ENCODE measurements at places on chromosomes 7 and 10.

- H3K4me1 ChIP-seq = peaks cover 25% of the 10 kb centered on the region
- H3K27me3 ChIP-seq = no peaks in the 10 kb centered on the region
- no peaks in the 10 kb centered on the region for H3K36me3 ChIP-seq
- no peak for DNase-seq
These were observed 9.8 kb upstream of the FXYD4 start for GRCh38 chr10:43361547-43362190.

DNA sequence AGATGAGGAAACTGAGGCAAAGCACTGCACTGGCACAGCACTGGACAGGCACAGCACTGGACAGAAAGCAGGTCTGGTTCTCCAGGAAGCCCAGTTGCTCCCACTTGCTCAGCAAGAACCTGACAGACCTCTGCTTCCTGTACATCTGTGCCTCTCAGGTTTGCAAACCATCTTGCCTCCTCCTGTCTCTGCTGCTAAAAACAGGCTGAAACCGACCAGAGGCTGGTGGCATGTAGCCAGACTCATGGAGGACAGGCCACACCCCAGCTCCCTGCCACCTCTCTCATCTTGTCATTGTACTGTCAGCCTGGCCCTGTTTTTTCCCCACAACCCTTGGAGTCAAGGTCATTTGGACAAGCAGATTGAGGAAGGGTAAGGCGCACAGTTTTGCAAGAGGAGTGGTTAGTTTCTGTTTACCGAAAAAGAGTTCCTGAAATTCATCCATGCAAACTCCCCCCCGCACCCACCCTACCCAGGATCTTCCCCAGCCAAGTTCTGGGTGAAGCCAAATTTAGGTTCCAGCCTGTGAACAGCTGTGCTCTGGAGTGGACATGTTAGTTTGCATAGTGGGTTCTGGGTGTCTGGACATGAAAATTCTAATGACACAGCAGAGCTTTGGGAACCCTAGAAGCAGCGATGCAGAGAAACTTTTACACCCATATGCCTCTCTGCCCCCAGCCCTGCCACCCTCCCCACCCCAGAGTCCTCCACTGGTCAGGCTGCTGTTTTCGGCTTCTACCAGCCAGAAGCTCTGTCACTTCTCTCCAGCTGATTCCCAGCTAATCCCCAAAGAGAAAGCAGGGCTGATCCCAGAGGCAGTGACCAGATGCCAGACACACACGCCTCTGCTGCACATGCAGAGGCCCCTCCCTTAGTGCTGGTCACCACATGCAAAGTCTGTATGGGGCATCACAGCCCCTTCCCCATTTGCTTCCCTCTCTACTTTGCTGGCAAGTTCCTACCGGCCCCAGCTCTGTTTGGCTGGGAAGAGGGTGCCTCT lies 8.5 kb upstream of the C10orf105 start:
- peak overlapping the region; percentile 16 for H3K4me3 ChIP-seq
- peaks cover 51% of the 10 kb centered on the region for H3K4me1 ChIP-seq
- DNase-seq = peak; percentile 69
- no peaks in the 10 kb centered on the region for H3K36me3 ChIP-seq
- H3K27ac ChIP-seq = peak overlapping the region; percentile 95

DNA sequence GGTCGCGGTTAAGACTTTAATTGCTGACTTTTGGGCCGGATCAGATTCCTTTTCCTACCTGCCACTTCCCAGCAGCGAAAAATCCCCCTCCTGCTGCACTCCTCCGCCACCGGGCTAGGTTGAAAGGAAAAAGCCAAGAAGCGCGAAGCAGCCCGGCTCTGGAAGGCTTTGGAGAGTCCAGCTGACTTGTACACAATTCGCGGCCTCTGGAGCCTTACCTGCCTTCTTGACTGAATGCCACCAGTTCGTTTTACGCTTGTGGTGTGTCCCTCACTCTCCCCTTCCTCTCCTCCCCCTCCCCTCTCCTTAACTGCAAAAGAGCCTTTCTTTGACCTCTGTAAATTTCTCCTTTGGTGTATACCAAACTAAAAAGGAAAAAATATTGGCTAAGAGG lies 2.7 kb upstream of the FEZF1 start:
- H3K27me3 ChIP-seq = peaks cover 61% of the 10 kb centered on the region
- no peak overlapping the region for H3K4me3 ChIP-seq
- no peaks in the 10 kb centered on the region for H3K36me3 ChIP-seq
- no peak overlapping the region for H3K27ac ChIP-seq

GRCh38 chr10:79944428-79945395 lies 4.2 kb downstream of the SFTPD start:
- peaks cover 33% of the 10 kb centered on the region for H3K27me3 ChIP-seq
- H3K36me3 ChIP-seq = no peaks in the 10 kb centered on the region
- no peak for DNase-seq
- no peaks in the 10 kb centered on the region for H3K4me1 ChIP-seq
- no peak overlapping the region for H3K27ac ChIP-seq

GRCh38 chr10:79308969-79309665 lies 38.2 kb upstream of the PPIF start:
- H3K27me3 ChIP-seq = no peaks in the 10 kb centered on the region
- DNase-seq = no peak
- no peak overlapping the region for H3K27ac ChIP-seq
- H3K4me3 ChIP-seq = no peak overlapping the region
- peaks cover 17% of the 10 kb centered on the region for H3K36me3 ChIP-seq

GRCh38 chr10:132918617-132919373 lies 23.6 kb downstream of the CFAP46 start:
- no peak overlapping the region for H3K27ac ChIP-seq
- DNase-seq = no peak
- no peak overlapping the region for H3K4me3 ChIP-seq
- no peaks in the 10 kb centered on the region for H3K4me1 ChIP-seq
- H3K27me3 ChIP-seq = no peaks in the 10 kb centered on the region
- H3K36me3 ChIP-seq = no peaks in the 10 kb centered on the region

GRCh38 chr10:3408603-3409365 lies 236.2 kb upstream of the PITRM1 start:
- no peaks in the 10 kb centered on the region for H3K36me3 ChIP-seq
- no peaks in the 10 kb centered on the region for H3K4me1 ChIP-seq
- no peak for DNase-seq
- no peak overlapping the region for H3K4me3 ChIP-seq
- H3K27ac ChIP-seq = no peak overlapping the region

DNA sequence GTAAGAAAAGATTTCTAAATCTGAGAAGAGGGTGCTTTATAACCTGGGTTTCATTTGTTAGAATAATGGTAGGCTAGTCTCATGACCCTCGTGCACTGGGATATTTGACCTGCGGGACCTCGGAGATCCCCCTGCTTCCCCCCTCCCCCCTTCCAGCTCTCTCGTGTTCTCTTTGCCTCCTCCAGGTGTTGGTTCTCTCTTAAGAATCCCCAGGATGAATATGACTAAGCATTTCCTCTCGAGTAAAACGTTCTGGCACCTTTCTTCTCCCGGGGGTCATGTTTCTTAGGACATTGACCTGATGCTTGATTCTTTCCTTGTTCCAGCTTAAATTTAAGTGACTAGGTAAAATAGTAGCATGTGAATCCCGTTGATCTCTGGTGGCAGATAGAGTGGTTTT lies 71.2 kb downstream of the SHH start:
- DNase-seq = no peak
- H3K4me3 ChIP-seq = no peak overlapping the region
- peaks cover 2% of the 10 kb centered on the region for H3K4me1 ChIP-seq
- H3K36me3 ChIP-seq = peaks cover 5% of the 10 kb centered on the region
- H3K27ac ChIP-seq = no peak overlapping the region

All from T-cell (primary cell).